ENCODE measurements at places on chromosomes 11 and 22.

DNA sequence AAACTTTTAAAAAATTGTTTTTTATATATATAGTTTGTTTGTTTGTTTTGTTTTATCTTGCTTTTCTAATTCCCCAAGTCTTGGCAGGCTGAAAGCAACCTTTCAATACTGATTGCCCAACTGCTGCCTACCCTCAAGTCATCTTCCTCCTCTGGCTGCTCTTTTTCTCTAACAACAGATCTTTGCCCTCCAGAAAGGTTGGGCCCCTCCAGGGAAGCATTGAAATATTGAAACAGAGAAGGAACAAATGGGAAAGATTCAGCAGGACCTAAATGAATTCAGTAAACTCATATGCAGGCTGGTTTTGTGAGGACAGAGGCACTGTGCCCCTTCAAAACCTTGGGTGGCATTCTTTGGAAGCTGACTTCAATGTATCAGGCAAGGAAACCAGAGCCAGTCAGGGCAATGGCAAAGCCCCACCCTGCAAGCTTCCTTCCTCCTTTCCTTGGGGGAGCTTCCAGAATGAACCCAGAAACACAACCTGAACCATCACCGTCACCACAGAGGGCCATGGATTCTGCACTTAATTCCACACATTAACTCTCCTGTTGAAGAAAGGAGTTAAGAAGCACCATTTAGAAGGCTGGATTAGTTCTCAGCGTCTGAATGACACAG lies 815 bp upstream of the MS4A6A start:
- H3K4me3 ChIP-seq: no peak overlapping the region
- no peaks in the 10 kb centered on the region for H3K4me1 ChIP-seq
- DNase-seq: no peak
- no peak overlapping the region for H3K27ac ChIP-seq
- peaks cover 31% of the 10 kb centered on the region for H3K27me3 ChIP-seq

DNA sequence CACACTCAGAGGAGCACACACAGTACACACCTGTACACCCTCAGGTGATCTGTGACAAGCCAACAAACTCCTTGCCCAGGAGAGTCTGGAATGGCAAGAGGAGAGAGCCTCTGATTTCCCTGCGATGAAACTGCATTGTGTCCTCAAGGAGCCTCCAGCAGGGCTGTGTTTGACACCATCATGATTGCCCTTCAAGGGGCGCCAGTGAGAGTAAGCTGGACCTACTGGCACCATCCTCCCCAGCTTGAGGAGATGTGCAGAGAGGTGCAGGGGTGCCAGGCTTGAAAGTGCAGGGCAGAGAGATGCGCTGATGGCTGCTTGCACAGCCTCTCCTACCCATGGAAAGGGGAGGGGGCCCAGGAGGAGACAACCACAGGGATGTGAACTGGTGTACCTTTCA lies 188.8 kb upstream of the CADM1 start:
- no peaks in the 10 kb centered on the region for H3K4me1 ChIP-seq
- no peak overlapping the region for H3K27ac ChIP-seq
- no peaks in the 10 kb centered on the region for H3K27me3 ChIP-seq
- no peaks in the 10 kb centered on the region for H3K36me3 ChIP-seq
- DNase-seq: no peak

GRCh38 chr11:14203321-14203720 lies 155.7 kb downstream of the RRAS2 start:
- H3K4me3 ChIP-seq: no peak overlapping the region
- H3K27ac ChIP-seq: no peak overlapping the region
- no peaks in the 10 kb centered on the region for H3K4me1 ChIP-seq
- no peaks in the 10 kb centered on the region for H3K27me3 ChIP-seq
- H3K36me3 ChIP-seq: no peaks in the 10 kb centered on the region

DNA sequence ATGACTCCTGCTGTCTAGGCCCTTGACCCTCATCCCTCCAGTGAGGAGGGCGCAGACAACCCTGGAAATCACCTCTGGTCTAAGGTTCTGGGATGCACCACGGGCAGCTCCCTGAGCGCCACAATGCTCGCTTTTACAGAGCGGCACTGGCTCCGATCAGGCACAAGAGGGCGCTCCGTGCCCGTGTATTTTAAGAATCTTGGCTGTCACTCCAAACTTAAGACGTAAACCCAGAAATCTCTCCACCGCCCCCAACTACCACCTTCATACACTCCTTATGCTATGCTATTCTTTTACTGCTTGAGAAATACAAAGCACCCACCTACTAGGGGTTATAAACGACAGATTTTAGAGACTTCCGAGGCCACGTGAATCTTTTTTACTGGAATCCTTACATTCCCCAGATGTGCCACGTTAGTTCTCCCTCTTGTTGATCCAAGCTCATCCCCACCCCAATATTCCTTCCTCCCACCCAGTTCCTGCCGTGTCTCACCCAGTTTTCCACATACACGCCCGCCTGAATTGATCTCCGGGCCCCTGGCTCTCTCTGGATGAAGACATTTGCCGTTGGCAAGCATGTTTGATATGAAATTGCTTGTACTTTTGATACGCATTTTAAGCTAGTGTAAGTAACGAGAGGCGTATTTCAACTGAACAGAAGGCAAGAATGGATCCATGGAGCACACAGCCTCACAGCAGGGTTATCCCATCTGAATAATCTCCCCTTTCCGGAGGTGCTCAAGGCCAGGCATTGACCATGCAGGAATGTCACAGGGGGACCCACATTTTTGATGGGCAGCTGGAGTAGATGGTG lies 453.5 kb downstream of the OPCML start:
- H3K4me1 ChIP-seq: peaks cover under 1% of the 10 kb centered on the region
- no peaks in the 10 kb centered on the region for H3K36me3 ChIP-seq
- no peak overlapping the region for H3K27ac ChIP-seq
- DNase-seq: peak; percentile 55

DNA sequence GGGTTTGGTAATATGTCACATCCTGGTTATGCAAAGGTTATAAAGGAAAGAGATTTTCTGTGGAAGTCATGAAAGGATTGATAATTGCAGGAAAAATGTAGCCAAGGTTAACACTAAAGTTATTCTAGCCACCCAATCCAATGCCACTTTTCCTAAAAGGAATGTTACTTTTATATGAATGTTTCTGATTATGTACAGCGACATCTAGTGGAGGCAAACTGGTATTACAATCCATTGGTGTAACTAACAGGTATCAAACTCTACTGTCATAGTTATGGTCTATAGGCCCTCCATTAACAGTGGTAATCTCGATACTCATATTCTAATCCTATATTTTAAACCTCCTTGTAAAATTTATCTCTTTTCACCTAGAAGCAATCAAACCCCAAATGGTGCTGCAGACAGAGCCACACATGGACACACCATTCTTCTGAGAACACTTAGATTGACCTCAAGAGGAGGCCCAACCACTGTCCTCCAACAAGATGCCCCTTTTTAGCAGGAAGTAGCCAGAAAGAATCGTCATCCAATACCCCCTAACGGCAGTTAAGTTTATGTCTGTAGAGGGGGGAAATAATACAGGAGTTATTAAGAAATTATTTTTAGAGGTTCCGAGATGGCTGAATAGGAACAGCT lies 74.9 kb upstream of the RAG2 start:
- no peaks in the 10 kb centered on the region for H3K36me3 ChIP-seq
- DNase-seq: peak; percentile 4
- no peaks in the 10 kb centered on the region for H3K4me1 ChIP-seq
- H3K27ac ChIP-seq: no peak overlapping the region
- no peak overlapping the region for H3K4me3 ChIP-seq

DNA sequence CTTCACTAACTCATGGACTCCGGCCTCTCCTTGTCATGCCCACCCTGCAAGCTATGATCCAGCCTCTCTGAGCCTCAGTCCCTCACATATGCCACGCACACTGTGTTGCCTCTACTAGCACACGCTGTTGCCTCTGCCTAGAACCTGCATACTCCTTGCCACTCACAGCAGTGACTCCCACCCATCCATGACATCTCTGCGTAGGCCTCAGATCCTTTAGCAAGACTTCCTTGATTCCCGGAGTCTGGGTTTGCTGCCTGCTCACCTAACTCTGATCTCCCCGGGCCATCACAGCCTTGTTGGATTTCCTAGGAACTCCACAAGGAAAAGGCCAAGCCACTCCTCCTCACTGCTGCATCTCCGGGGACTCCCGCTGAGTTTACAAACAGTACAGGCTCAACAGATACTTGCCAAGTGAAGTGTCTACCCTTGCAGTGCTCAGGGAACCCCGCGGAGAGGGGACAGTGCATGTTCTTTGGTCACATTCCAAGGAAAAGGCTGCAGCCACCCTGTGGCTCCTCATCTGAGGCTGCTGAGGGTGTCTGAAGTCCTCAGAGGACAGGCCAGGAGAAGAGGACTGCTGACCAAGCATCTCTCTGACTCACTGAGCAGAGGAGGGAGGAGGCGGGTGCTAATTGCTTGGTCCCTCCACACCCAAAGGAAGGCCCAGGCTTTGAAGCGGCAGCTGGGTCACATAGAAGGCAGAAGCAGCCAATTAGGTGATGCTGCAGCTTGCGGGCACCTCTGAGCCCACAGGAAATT lies 42.4 kb upstream of the NAV2 start:
- H3K27me3 ChIP-seq: peaks cover 2% of the 10 kb centered on the region
- H3K27ac ChIP-seq: no peak overlapping the region
- DNase-seq: no peak
- no peaks in the 10 kb centered on the region for H3K36me3 ChIP-seq

GRCh38 chr22:37862570-37863325 lies 13.5 kb downstream of the EIF3L start:
- peaks cover 59% of the 10 kb centered on the region for H3K36me3 ChIP-seq
- peak overlapping the region; percentile 39 for H3K27ac ChIP-seq
- H3K4me3 ChIP-seq: no peak overlapping the region

DNA sequence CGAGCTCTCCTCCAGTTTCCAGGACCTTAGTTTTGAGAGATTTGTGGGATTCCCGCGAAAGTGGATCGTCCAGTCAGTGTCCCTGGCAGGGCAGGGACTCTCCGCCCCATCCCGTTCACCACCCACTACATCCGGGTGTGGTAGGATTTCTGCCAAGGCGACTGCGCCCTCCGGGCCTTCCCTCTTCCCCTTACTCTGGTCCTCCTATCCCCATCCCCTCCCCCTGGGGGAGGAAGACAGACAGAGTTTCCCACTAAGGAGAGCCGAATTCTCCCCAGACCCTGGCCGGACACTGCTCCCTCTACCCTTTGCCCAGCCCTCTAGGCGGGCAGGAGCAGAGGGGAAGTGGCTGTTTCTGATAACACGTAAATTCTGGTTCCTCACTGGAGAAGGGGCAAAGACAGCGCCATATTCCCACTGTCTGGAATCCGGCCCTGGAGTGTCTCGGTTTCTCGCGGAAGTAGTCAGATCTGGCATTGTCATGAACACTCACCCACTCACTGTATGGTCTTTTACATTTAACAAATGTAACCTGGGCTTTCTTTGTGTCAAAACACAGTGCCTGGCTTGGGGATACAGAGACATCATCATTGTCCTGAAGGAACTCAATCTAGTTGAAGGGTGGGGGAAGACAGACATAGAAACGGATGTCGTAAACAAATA lies 1.1 kb upstream of the NECTIN1 start:
- H3K27me3 ChIP-seq: peaks cover 26% of the 10 kb centered on the region
- H3K4me1 ChIP-seq: peaks cover 8% of the 10 kb centered on the region
- H3K36me3 ChIP-seq: no peaks in the 10 kb centered on the region
- peak overlapping the region; percentile 56 for H3K4me3 ChIP-seq

DNA sequence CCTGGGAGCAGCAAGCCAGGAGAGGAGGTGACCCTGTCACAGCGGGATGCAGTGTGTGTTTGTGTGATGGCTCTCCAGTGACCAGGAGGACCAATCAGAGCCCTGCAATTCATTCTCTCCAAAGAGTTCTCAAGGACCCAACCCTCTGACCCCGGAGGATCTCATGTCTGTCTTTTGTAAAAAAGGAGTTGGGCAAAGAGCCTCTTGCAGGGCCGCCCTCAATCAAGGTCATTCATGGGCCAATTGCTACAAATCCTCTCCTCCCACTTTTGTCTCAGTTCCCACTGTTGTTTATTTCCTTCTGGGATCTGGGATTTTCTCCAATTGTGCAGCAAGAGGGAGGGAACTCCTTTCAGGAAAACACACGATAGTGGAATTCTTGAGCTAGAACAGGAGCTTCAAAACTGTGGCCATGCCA lies 4.0 kb downstream of the TECTA start:
- H3K4me1 ChIP-seq: no peaks in the 10 kb centered on the region
- H3K36me3 ChIP-seq: no peaks in the 10 kb centered on the region
- no peak for DNase-seq
- no peak overlapping the region for H3K27ac ChIP-seq
- no peak overlapping the region for H3K4me3 ChIP-seq

- H3K4me1 ChIP-seq: peaks cover 2% of the 10 kb centered on the region
- H3K36me3 ChIP-seq: no peaks in the 10 kb centered on the region
- H3K27ac ChIP-seq: no peak overlapping the region
- DNase-seq: no peak
- no peak overlapping the region for H3K4me3 ChIP-seq
Measured at GRCh38 chr22:46509416-46510089, 27.9 kb downstream of the CELSR1 start.

- no peak overlapping the region for H3K27ac ChIP-seq
- DNase-seq: no peak
- peaks cover 9% of the 10 kb centered on the region for H3K27me3 ChIP-seq
Measured at GRCh38 chr11:121109916-121110586, 9.0 kb downstream of the TECTA start.

DNA sequence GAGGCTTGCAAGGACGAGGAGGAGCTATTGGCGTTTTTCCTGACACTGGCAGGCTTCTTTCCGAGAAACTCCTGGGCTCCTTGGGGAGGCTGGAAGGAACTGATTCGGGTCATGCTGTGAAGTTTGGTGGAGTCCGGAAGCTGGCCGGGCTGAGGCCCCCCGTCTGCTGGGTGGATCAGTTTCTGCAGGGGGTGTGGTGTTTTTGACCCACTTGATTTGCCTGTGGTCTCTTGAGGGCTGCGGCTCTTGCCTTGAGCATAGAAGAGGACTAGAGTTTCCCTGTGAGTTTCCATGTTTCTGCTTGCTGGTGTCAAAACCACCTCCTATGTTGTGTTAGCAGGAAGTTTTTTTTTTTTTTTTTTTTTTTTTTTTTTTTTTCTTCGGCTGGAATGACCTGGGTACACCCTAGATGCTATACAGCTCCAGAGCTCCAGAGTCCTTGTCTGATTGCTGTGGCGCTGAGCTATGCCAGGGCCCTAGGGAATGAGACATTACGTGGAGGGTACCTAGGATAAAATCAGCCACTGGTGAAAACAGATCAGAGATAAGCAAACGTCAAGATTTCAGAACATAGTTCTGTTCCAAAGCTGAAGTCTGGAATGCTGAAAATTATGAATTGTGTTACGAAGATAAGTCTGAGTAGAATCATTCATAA lies 728 bp downstream of the TBC1D22A start:
- DNase-seq: peak; percentile 59
- peak overlapping the region; percentile 99 for H3K27ac ChIP-seq
- H3K4me1 ChIP-seq: peaks cover 57% of the 10 kb centered on the region
- peak overlapping the region; percentile 94 for H3K4me3 ChIP-seq

DNA sequence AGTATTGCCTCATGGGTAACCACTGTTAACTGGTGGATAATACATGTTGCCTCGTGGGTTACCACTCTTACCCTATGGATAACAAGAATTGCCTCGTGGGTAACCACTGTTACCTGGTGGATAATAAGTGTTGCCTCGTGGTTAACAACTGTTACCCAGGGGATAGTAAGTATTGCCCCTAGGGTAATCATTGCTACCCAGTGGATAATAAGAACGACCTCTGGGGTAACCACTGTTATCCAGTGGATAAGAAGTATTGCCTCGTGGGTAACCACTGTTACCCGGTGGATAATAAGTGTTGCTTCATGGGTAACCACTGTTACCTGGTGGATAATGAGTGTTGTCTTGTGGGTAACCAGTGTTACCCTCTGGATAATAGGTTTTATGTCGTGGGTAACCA lies 28.1 kb upstream of the NXPE4 start:
- H3K27me3 ChIP-seq: no peaks in the 10 kb centered on the region
- no peaks in the 10 kb centered on the region for H3K36me3 ChIP-seq
- H3K4me1 ChIP-seq: no peaks in the 10 kb centered on the region
- DNase-seq: no peak

GRCh38 chr11:92978271-92979111 lies 9.0 kb downstream of the MTNR1B start:
- peaks cover 4% of the 10 kb centered on the region for H3K27me3 ChIP-seq
- no peak overlapping the region for H3K27ac ChIP-seq
- no peaks in the 10 kb centered on the region for H3K36me3 ChIP-seq
- no peak for DNase-seq
- H3K4me1 ChIP-seq: no peaks in the 10 kb centered on the region
